Ovary (tissue), 10 donors: ENCODE measurements at places on chromosomes 11 and 22. TPM values are rescaled to one million over a fixed set of nuclear protein-coding genes. Genes with fewer than 3 reads are reported as not detected.

Gene PGA3
- total RNA-seq: 0.42 TPM

Gene SLC1A2
- total RNA-seq: 0.20 TPM

Gene SORL1
- total RNA-seq: 29.8 TPM

Gene ESRRA
- 11.6 TPM for total RNA-seq

DNA sequence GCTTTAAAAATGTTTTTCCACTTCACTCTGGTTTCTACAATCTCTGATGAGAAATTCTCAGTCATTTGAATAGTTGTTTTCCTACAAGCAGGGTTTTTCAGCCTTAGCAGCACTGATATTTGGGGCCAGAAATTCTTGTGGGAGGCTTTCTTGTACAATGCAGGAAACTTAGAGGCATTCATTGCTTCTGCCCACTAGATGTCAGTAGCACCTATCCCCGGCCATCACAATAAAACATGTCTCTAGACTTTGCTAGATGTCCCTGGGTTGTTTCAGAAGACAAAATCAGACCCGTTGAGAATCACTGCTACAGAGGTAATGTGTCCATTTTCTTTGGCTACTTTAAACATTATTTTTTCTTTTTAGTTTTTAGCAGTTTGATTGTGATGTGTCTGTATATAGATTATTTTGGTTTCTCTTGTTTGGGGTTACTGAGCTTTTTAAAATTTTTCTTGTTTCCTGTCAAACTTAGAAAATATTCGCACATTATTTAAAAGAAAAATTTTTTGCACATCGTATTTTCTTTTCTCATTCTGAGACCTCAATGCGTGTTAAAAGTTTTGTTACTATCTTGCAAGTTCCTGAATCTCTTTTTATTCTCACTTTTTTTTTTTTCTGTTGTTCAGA, 60.8 kb upstream of the CCDC179 start:
- no peak for DNase-seq

DNA sequence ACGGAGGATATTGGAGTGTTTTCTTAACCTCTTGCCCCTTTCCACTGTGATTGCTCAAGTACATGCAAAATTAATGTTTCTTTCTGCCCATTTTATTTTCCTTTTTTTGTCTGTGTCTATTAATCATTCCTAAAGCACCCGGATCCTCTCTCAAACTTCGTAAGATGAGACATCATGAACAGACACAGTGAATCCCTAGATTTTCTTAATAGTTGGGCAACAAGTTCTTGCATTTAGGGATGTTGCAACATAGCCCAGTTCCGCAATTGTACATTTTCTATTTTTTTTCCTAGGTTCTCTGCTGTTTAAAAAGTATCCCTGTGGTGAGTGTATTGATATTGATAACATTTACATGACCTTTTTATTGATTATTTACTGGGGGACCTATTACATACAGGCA, 2.9 kb downstream of the FAM111A start:
- DNase-seq: no peak

- no peak for DNase-seq
Observed at GRCh38 chr11:103441021-103441420, 331.8 kb downstream of the DYNC2H1 start.

DNA sequence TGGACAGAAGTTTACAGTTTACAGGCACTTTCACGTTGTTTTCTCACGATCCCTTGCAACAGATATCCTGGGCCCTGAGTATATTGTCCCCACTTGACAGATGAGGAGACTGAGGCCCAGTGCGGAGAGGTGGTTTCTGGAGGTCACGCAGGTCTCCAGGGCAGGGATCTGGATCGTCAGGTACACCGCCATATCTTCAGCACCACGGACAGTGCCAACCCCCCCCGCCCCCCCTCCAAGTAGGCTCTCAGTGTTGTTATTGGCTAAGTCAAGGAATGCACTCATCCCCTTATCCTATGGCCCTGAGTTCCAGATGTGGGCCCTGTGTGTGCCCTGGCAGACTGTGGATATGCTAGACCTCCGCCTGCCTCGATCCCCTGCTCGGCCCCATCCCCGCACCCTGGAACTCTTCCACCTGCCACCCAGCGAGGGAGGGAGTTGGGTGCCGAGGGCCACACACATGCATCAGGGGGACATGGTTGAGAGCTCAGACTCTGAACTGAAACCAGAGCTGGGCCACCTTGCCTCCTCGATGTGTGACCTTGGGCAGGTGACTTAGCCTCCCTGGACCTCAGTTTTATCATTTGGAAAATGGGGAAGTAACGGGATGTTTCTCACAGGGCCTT, 37.5 kb downstream of the MPPED1 start:
- DNase-seq: no peak

GRCh38 chr11:3927129-3927796, 71.8 kb downstream of the STIM1 start:
- DNase-seq: no peak

DNA sequence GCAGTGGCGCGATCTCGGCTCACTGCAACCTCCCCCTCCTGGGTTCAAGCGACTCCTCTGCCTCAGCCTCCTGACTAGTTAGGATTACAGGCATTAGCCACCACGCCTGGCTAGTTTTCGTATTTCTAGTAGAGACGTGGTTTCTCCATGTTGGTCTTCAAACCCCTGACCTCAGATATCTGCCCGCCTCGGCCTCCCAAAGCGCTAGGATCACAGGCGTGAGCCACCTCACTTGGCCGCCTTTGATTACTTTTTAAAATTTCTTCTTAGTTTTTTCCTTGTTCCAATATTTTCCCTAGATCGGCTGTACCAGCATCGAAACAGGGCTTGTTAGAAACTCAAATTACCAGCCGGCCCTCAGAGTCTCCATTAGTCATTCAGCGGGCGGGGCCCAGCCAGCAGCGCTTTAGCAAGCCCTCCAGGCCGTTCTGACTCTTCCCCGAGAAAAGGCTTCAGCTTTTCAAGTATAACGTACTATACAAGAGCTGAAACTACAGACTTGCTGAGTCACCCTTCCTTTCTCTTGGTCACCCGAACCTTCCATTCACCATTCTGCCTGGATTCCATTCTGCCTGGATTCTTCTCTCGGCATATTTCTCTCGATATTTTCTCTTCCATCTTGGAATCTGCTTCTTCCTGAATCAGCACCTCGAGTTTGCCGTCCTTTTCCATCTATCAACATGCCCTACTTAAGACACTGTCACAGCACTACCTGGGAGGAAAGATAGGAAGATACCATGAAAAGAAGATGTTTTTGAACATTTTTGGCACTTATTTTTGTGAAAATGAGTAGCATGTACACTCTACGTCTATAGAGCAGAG, 6.7 kb upstream of the CAPRIN1 start:
- DNase-seq: no peak

GRCh38 chr11:295351-296170, 3.8 kb downstream of the IFITM5 start:
- DNase-seq: no peak

GRCh38 chr22:23215294-23216241, 35.3 kb downstream of the BCR start:
- DNase-seq: no peak
